NCI-H460 (cell line): ENCODE measurements at places on chromosomes 13 and 19. TPM values are rescaled to one million over a fixed set of nuclear protein-coding genes. Genes with fewer than 3 reads are reported as not detected.

Gene C1QTNF9B
- not detected in 2 replicates for total RNA-seq

Gene ZNF155
- 6.1 and 6.6 TPM in 2 replicates for total RNA-seq

Gene LGALS14
- not detected in 2 replicates for total RNA-seq

Gene SYCN
- not detected in 2 replicates for total RNA-seq

Gene DIAPH3
- 11.2 and 11.6 TPM in 2 replicates for total RNA-seq

Gene PTH2
- total RNA-seq: not detected in 2 replicates
